ENCODE measurements at places on chromosomes 13 and 19.

DNA sequence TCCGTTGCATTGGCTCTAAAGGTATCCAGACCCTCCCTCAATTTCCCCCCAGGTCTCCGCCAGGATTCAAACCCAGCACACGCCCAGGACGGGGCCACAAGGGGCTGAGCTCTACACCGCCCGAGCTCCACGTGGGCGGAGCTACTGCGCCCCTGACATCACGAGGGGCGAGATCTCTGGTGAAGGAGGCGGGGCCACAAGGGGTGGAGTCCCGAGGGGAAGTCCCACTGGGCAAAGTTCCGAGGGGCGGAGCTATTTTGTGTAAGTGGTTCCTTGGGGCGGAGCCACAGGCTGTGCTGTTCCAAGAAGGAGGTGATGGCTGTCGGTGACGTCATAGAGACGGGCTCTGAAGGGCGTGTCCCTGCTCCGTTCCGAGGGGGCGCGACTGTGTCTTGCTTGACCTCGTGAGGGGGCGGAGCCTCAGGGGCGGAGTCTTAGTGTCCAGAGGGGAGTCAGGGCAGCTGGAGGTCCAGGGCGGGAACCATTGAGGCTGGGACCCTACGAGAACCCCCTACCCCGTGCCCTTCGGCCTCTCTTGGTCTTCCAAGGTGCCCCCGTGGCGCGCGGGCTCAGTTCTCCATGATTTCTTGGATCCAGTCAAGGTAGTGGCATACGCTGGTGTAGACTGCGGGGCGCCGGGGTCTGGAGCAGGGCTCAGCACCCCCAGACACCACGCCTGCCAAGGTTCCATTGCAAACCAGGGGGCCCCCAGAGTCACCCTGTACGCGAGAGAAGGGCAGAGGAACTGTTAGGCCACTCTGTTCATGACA lies 1.3 kb upstream of the KLK8 start:
- DNase-seq, result peak; percentile 1

GRCh38 chr13:107900775-107901174 lies 314.6 kb downstream of the LIG4 start:
- DNase-seq, result no peak

DNA sequence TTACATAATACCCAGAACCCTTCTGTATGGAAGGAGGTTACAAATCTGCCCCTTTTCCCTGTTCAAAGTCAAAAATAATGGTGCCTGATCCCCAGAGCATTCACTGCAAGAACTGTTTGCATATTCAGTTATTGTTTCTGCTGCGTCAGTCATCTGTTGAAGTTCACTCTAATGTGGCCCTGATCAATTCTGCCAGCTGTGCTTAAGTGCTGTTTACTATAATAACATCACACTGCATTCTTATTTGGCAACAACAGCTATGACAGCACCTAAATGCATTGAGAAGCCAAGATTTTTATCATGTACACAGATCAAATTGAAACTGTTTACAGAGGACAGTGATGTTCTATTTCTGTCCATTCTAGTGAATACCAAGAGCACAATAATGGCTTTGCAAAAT lies 115.9 kb downstream of the DACH1 start:
- no peak for DNase-seq

DNA sequence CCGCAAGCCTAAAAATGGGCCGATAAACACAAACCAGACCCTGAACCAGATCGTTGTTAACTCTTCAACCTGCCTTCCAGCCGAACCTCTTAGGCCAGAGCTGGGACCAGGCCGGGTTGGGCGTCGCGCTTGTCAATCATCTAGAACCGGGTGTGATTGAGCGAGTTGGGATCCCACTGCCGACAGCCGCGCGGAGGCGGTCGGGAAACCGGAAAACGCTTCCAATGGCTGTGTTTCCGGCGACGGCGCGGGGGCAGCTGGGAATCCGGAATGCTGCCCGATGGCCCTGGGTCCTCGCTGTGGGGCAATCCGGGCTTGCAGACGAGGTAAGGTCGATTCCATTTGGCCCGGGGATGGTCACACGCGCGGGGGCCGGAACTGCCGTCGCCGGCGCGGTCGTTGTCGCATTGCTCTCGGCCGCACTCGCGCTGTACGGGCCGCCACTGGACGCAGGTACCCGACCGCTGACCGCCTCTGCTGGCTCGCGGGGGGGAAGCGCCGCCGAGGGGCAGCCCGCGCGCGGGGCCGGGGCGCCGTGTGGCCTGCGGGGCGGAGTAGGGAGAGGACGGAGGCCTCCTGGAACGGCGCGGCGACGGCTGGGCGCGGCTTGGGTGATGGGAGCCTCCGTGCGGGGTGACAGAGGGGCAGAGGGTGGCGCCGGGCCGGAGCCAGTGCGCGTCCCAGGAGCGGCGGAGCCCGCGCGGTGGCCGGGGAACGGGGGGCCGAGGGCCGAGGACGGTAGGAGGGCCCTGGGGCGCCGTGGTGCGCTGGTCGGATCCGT lies at the start of gene NAXD:
NAXD (plus strand) TSS at position 224 of the 781 bp plus-strand sequence; CDS start at position 281, 57 bp downstream.
- peak; percentile 46 for DNase-seq

- DNase-seq, result no peak
These were observed 58.0 kb upstream of the IRS2 start for GRCh38 chr13:109844396-109844795.

DNA sequence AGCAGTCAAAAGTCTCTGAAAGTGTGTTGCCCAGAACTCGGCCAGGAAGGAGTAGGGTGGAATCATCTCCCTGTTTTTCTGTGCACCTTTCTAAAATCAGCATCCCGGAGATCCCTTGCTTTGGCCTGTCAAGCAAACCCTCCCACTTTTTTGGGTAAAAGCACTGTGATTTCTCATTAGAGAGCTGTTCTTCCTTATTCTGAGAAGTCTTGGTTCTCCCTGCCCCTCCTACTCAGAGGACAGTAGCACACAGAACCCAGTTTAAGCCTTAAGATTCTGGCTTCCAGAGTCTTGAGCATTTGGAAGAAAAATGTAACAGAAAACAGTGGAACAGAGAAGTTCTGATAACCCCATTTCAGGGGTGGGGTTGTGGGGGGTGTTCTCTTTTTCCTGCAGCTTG lies 52.6 kb upstream of the KATNAL1 start:
- DNase-seq, result no peak

DNA sequence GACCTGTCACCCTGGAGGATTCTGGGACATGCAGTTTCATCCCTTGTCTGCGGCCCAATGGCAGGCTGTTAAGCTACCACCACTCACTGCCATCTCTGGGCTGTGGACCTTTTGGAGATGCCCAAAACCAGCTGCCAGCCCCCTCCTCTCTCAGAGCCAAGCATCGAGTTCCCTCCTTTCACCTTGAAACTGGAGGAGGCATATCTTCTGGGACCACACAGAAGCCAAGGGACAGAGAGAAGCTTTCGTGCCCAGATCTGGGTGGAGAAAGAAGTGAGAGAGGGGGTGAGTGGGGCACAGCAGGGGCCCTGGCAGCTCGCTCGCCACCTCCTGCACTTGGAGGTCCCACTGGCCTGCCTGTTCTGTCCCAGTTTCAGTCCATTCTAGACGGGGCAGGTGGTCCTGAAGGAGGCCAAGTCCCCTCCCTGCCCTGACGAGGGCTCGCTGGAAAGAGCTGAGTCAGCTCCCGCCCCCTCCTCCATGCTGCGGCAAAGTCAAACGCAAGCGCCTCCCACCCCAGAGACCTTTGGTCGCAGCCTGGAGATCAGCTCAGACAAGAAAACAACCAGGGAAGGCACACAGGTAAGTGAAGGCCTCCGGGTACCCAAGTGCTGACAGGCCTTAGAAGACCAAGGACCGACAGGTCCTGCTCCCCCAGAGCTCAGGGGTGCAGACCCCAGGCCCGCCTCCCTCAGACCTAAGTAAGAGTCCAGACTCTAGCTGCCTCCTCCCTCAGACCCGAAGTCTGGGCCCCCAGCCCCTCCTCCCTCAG lies 3.8 kb downstream of the BCAT2 start:
- no peak for DNase-seq

GRCh38 chr19:55463583-55464031 lies 944 bp downstream of the C19orf85 start:
- DNase-seq, result no peak

DNA sequence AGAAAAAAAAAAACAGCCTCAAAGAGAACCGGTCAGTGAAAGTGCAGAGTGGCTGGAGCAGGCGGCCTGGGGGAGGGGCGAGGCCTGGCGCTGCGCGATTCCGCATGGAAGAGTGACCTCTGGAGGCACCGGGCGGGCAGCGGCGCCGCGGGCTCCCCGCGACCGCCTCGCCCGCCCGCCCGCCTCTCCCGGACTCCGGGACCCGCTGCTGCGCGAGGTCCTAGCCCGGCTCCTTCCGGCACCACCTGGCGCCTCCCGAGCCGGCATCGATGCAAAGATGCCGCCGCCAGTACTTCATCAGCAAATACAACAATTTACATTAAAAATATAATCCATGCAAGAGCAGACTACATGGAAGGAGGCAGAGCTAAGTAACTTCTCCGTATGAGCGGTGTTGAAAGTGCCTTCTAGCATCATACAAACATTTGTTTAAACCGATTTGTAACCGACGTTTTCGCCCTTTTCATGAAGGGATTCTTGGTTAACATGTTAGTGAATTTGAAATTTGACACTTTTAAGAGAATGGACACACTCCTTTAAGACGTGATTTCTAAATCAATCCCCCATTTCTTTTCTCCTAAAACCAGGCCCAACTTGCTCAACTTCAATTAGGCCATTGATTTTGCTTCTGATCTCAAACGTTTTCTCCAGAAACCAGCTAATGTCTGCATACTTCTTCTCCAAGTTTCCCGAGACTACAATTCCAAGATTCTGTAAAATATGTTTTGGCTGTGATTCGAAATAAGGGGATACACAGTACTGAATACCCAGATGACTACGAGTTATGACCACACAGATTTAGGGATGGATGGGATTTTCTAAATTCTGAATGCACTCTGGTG lies 2.1 kb downstream of the EFNB2 start:
- no peak for DNase-seq

- no peak for DNase-seq
These were observed 14.9 kb downstream of the CELF5 start for GRCh38 chr19:3239367-3239766.

All from effector memory CD4-positive, alpha-beta T cell (primary cell).